GM04504 (cell line): ENCODE measurements at places on chromosomes 3 and 15.

GRCh38 chr15:63938486-63939061, 104.8 kb upstream of the HERC1 start:
- no peak for DNase-seq

DNA sequence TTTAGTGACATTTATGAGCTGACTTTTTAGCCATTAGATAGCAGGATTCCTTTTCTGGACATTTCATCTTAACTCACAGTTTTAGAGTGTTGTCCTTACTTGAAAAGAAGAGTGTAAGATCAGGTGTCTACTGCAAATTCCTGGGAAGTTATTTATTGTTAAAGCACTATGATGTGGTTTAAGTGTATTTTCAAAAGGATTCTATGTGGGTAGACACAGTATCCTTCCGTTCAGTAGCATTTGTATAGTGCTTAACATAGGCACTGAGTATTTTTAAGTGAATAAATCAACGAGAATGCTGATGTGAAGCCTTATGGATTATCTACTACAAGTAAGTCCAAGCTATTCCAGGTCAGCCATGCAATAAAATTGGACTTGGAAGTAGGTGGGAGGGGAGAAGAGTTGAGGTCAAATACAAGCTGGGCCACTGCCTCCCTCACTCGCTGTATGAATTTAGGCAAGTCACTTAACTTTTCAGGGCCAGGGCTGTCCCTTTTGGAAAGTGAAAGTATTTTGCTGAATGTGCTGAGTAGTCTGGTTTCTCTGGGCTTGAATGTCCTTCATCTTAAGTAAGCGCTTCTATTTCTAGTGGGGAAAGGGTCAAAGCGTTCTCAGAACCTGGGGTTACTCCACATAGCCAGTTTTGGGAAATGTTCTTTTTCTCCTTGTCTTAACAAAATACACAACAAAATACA, 48.6 kb downstream of the GAP43 start:
- DNase-seq = no peak

DNA sequence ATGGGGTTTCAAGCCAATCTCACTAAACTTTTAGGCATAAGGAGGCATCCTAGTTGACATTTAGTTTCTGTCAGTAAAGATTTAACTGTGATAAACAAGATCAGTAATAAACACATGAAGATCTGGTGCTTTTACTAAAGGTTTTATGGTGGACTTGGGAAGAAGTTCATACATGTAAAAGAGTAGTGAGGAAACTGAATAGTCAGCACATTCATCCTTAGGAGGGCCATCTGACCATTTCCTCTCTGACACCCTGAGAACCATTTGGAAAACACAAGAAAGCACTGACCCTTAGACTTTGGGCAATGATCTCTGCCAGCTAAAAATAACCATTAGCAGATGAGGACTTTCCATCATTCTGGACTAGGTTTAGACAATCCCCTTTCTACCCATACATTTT, 1040.9 kb downstream of the AGBL1 start:
- DNase-seq = no peak

- DNase-seq = no peak
These were observed 34.6 kb downstream of the CRABP1 start for GRCh38 chr15:78374436-78375393.

- DNase-seq = no peak
These were observed 18.5 kb downstream of the ATP8B4 start for GRCh38 chr15:50100486-50100885.

DNA sequence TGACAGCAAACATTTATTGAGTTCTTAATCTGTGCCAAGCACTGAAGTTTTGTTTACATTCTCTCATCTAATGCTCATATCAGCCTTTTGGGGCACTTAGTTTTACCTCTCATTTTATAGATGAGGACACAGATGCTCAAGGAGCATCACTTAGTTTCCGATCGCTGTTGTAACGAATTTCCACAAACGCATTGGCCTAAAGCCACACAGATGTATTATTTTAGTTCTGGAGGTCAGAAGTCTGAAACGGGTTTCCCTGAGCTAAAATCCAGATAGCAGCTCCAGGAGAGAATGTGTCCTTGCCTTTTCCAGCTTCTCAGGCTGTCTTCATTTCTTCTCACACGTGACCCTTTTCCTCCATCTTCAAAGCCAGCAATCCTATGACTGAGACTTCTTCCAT, 11.1 kb downstream of the SEMA6D start:
- no peak for DNase-seq

DNA sequence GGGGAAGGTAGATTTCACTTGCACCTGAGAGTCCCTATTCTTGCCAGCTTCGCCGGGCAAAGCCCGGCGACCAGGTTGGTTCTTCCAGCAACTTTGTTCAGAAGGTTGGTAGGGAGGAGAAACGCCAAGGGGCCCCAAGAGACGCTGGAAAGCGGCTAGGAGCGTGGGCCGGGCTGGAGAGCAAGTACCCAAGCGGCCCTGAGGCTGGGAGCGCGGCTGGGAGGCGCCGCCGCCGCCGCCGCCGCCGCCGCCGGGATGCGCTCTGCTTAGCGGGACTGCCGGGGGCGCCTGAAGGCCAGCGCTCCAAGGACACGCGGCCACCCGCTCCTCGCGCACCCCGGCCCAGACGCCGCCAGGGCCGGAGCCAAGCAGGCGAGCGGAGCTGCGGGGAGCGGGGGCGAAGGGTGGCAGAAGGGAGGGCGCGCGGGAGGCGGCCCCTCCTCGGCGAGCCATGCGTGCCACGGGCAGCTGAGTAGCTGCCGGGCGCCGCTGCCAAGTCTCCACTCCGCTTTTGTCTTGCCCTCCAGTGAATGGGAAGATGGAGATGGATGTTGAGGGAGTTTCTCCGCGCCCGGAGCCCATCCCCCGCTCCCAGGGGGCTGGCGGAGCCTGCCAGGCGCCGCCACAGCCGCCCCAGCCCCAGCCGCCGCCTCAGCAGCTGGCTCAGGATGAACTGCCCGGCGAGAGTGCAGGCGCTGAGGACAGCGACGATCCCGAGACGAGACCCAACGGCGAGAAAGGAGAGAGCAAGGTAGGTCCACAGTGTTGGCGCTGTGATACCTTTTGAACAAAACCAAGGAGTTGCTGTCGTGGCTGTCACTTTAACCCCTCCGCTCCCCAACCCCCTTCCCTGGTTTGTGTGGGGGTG, 227.4 kb upstream of the AZI2 start:
- no peak for DNase-seq
